Activated CD4-positive, alpha-beta T cell treated with anti-CD3 and anti-CD28 coated beads, Interleukin-2, amount 10 ng/mL, durations not matched to agents 7 days and 5 days (primary cell): ENCODE measurements at places on chromosomes 11 and 22. TPM values are rescaled to one million over a fixed set of nuclear protein-coding genes. Genes with fewer than 3 reads are reported as not detected.

The CDON gene
- 3.4 TPM for total RNA-seq

The SLC1A2 gene
- not detected for total RNA-seq

DNA sequence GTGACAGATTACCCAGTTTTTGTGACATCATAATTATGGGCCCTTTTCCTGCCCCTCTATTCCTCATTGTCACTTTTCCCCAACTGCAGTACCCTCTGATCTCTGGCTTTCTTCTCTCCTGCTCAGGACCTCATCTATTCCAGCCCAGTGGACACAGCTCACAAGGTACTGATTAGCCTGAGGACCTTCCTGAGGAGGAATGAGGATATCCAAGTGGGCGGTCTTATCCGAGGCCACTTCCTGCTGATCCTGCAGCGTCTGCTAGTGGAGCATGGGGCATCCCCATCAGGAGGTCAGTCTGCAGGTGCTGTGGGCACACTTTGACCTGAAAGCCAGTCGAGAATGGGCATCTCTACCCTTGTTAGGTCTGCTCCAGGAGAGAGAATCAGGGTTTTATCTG, 24.5 kb upstream of the CCDC134 start:
- no peak for DNase-seq

The UVRAG gene
- 16.8 TPM for total RNA-seq

DNA sequence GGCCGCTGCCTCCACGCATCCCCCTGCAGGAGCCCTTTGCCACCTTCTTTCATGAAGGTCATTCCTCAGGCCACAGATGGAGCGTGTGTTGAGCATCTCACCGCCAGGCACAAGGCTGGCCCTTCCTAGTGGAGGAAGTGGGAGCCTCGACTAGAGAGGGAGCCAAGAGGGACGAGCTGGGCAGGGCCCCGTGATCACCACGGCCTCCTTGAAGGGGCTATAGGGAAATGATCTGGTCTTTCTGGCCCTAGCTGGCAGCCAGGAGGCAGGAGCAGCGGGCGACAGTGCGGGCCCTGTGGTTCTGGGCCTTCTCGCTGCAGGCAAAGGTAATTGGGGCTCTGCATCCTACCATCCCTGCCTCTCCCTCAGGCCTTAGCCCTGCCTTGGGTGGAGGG, 49.1 kb downstream of the PISD start:
- no peak for DNase-seq

GRCh38 chr11:78493413-78493975, 75.9 kb upstream of the GAB2 start:
- no peak for DNase-seq

DNA sequence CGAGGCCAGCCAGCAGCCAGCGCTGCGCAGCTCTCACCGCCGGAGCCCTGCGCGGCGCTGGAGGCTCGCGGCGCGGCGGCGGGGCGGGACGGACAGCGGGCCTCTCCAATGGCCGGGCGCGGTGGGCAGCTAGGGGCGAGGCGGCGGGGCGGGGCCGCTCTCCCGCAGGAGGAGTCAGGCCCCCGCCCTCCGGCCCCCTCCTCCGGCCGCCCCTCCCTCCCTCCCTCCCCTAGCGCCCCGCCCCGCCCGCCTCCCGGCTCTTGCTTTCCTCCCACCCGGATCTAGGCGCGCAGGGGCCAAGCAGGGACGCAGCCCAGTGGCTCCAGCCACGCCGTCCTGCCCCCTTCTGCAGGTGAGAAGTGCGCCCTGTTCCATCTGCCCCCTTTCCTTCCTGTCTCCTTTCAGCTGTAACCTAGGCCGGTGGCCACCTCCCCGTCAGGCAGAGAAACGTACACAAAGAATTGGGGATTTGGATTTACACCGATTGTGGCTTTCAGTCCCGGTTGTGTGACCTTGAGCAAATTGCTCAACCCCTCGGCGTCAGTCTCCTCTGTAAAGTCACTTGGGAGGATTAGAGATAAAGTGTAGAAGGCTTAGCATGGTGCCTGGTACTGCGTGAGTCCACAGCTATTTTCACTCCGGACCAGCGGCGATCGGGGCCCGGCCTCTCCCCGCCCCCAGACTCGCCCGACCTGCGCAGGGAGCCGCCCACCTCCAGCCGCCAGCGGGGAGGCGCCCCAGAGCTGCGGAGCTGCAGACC, at the start of gene FZD4:
Gene FZD4, minus strand, starts transcription at position 35 of the 760 bp plus-strand sequence. CDS start 310 bp downstream, outside the sequence.
- peak; percentile 36 for DNase-seq

- no peak for DNase-seq
These were observed 3.0 kb downstream of the PRSS23 start for GRCh38 chr11:86803136-86804045.

- DNase-seq, result peak; percentile 33
These were observed 2.4 kb upstream of the TRIM68 start for GRCh38 chr11:4610258-4610935.

The NDUFC2 gene
- total RNA-seq, result 220 TPM

The XKR3 gene
- not detected for total RNA-seq

The SLC29A2 gene
- total RNA-seq, result 8.9 TPM

The HPX gene
- 0.35 TPM for total RNA-seq

DNA sequence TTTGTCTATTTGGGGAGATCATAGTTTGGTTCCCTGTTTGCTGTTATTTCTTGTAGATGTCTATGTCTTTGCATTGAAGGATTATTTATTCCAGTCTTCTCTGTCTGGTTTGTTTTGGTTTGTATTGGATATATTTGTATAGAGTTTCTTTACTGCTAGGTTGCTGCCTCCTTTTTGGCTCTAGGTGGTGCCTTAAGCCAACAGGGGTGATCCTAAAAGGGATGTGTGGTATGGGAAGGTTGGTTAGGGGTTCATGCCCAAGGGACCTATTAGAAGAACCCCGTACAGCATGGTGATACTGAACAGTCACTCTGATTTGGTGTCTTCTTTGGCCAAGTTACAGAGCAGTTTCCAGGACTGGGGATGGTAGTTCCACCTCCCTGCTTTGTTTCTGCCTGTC, 36.4 kb upstream of the PGR start:
- no peak for DNase-seq

DNA sequence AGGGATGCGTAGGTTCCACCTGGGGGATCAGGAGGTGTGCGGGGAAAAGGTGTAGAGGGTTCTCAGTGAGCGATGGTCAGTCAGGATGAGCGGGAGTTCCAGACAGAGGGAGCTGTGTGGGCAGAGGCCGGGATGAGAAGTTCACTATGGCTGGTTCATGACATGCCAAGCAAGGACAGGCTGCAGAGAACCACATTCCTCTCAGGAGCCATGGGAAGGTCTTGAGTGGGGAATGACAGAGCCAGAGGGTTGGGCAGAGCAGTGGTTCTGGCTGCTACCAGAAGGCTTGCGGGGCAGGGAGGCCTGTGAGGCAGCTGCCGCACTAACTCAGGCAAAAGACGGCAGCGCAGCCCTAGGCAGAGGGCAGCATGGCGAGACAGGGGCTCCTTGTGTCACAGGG, 66.1 kb downstream of the SCUBE1 start:
- DNase-seq, result no peak

DNA sequence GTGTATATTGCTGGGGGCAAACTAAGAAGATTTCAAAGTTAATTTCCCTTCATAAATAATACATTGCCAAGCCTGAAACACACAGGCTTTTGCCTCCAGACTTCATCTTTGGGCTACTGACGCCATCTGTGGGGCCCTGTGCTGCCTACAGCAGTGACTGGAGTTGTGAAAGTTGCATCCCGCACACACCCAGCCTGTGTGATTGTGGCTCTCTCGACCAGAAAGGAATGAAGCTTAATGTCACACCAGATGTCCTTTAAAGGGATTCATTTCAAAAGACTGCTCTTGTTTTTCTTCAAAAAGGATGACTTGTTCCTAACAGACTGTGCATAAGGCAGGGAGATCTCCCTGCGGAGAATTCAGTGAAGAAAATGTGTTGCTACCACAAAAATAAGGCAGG, 210.5 kb downstream of the FAM181B start:
- DNase-seq, result no peak

DNA sequence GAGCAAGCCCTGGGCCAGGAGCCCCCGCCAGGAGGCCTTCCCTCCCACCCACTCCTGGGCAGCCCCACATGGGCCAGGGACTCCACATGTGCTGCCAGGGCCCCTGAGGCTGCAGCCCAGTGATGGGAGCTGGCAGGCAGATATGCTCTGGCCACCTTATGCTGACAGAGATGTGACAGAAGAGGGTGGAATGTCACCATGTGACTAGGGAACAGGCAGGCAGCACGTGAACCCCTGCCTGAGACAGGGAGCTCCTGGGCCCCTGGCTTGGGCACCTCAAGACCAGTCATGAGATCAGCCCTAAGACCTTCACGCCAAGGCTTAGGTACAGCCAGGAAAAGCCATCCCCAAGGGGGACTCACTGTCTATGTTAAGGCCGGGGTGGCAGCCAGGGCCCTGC, 9.1 kb downstream of the PRODH start:
- no peak for DNase-seq

GRCh38 chr11:11810764-11811726, 30.7 kb upstream of the USP47 start:
- DNase-seq, result no peak

GRCh38 chr11:22432291-22433093, 94.3 kb downstream of the SLC17A6 start:
- DNase-seq, result no peak

The C1QTNF4 gene
- total RNA-seq, result 0.22 TPM

DNA sequence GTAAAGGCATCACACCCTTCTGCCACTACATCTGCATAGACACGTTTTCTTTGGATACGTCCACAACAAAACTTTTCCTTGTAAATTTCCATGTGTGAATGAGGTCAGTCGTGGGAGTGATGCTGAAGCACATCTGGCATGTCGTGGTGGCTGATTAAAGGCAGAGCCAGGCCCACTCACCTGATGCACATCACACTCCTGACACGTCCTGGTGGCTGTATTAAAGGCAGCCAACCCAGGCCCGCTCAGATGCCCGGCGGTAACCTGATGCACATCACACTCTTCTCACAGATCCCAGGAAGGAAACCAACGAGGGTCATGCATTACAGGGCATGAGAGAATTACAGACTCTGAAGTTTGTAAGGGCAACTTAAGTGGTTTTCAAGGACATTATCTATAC, 321.6 kb upstream of the B3GAT1 start:
- DNase-seq, result no peak

The ASRGL1 gene
- 1.2 TPM for total RNA-seq

- DNase-seq, result no peak
These were observed 60.6 kb downstream of the SEZ6L start for GRCh38 chr22:26229910-26230309.

GRCh38 chr22:29692327-29692640, 27.5 kb upstream of the CABP7 start:
- no peak for DNase-seq

- DNase-seq, result peak; percentile 84
These were observed 3.9 kb upstream of the RNF215 start for GRCh38 chr22:30390974-30391691.

The TMEM80 gene
- 44.7 TPM for total RNA-seq

The SCO2 gene
- 10.5 TPM for total RNA-seq

GRCh38 chr11:36718451-36718850, 120.4 kb upstream of the RAG2 start:
- no peak for DNase-seq

The CALCA gene
- not detected for total RNA-seq

The MYO18B gene
- 2.0 TPM for total RNA-seq

DNA sequence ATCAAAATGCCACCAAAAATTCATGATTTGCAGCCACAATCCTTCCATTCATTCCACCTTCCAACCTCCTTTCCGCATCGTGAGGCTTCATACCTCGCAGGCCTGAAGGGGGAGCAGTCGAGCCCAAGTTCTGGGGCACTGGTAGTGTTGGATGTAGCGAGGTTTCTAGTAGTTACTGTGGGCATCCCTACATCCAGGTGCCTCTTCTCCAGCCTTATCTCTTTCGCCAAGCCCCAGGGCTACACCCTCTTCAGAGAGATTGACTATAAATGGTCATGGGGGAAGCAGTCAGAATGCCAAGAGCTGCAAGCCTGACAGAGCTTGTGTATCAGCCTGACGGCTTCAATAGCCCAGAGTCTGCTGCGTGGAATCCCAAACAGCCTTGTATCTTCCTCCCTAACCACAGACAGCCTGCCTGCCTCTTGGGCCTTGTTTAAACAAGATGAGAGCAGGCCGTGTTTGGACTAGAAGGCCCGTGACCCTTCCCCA, 28.9 kb downstream of the CLMP start:
- DNase-seq, result peak; percentile 31

The CHRNA10 gene
- total RNA-seq, result 3.1 TPM

DNA sequence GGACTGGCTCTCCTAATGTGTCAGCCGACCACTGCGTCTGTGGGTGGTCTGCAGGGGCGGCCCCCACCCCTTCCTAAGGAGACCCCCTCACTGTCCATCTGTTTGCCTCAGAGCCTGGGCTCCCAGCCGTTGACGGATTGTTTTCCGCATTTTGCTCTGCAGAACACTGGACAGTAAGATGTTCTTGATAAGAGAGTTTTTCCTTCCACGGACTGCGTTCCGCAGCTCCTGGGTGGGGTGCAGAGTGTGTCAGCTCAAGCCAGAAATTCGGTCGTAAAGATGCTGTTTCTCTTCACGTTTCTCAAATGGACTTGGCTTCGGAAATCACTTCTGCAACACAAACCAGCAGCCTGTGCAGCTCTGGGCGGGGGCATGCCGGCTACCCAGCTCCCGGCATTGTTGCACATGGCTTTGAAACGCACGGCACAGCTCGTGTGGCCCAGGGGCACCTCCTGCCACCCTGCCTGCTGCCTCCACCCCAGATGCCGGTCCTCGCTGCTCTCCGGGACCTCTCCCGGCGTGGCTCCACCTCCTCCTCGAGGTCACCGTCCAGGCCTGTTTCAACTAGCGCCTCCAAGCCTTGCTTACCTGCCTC, 2.9 kb upstream of the MRGPRG start:
- no peak for DNase-seq

GRCh38 chr11:47564933-47565339, 463 bp upstream of the PTPMT1 start:
- no peak for DNase-seq

DNA sequence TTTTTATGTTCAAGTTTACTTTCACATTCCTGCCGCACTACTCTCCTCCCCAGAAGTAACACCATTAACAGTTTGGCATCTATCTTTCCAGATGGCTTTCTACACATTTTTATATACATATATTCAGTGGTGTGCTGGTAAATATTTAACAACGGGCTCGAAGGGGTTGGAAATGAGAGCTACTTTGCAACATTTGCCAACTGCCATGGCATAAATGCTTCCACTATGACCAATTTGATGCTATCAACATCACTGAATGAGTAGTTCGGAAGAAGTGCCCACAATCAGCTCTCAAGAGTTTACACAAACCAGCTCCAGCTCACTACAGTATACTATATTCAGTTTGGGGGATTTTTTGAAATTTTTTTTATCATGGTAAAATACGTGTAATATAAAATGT, 55.2 kb downstream of the RELT start:
- DNase-seq, result no peak

GRCh38 chr22:24525416-24526037, 29.4 kb downstream of the GUCD1 start:
- DNase-seq, result peak; percentile 88
